ENCODE measurements at places on chromosomes 5 and 9.

GRCh38 chr5:172172912-172173563, 15.0 kb downstream of the STK10 start:
- no peak for DNase-seq

DNA sequence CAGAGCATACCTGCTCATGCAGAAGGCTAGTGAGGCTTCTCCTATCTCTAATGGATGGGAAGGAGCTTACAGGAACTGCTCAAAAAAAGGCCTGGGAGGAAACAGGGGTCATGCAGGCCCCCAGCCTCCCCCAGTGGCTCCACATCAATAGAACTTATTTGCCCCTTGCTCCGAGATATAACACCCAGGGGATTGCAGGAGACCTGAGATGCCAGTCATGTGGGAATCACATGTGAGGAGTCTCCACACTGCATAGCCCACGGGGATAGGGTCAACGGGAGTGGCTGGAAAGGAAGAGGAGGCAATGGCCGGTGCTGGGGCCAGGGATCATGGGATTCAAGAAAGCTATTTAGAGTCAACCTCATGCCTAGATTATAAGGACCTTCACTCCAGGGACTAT, 76.2 kb downstream of the NRG2 start:
- DNase-seq: no peak

- DNase-seq: peak; percentile 94
Observed at GRCh38 chr9:121074370-121075250, at the start of gene CNTRL. Gene CNTRL, plus strand, starts transcription at chr9:121074955. Its CDS starts 13,372 bp downstream, at chr9:121088327.

- no peak for DNase-seq
Observed at GRCh38 chr5:176736301-176736930, 73.9 kb upstream of the UNC5A start.

DNA sequence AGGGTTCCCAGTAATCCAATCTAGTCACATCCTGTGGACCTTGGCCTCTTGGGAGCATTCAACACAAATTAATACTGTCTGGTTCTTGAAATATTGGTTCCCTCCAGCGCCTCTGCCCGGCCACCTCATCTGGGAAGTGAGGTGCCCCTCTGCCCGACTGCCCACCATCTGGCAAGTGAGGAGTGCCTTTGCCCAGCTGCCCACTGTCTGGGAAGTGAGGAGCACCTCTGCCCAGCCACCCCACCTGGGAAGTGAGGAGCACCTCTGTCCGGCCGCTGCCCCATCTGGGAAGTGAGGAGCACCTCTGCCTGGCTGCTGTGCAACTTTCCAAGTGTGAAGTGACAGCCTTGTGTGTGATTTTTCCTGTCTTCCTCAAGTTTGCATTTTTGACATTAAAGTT, 42.7 kb upstream of the SMIM15 start:
- DNase-seq: no peak

DNA sequence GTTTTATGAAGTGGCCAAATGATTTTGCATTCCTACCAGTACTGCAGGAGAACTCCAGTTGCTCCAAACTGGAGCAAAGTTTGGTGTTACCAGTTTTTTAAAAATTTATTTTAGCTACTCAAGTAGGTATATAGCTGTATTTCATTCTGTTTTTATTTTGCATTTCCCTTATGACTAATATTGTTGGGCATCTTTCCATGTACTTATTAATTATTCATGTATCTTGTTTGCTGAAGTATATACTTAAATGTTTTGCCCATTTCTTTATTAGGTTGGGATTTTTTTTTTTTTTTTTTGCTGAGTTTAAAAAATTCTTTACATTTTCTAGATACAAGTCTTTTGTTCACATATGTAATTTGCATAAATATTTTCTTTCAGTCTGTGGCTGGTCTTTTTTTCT, 386.6 kb upstream of the DAB2 start:
- no peak for DNase-seq

DNA sequence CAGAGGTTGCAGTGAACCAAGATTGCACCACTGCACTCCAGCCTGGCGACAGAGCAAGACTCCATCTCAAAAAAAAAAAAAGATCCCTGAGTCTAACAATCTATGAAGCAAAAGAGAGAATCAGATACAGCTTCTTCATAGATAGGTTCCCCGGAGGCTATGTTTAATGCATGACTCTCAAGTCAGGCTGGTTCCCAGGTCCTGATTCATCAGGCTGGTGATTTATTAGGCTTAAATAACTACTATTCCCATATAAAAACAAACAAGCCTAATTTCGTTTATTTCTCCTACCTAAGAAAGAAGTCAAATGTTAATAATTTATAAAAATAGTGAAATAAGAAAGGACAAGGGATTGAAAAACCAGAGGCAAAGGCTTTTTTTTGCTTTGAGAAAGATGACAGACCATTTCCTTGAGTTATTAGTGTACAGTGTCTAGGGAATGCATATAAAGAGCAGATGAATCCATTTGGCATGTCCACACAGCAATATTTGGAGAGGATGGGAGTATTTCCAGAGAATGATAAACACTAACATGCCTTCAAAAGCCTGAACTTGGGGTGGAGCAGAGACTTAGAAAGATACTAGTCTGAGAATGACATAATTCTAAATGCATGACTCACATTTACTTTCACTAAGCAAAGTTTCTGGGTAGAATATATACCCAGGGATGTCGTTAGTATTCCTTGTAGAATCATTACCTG, 115.3 kb downstream of the NREP start:
- DNase-seq: no peak

DNA sequence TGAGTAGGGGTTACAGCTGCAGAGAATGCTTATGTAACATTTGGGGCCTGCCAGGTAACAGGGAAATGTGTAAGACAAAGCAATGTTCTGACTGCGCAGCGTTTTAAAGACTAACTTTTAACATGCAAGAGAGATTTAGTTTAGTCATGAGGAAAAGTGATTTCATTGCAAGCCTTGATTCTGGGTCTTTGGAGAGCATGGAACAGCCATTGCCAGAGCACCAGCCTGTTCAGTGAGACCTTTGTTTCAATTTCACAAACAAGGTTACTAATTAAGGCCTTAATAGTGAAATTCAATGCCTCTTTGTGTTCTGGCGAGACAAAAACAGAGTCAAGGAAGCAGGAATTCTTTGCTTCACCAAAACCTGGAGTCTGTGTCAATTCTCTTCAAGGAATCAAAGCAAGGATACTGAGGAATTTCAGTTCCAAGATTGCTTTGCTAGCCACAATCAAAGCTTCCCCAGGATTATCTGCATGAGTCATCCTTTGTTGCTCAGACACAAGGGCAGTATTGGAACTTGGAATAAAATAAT, 14.4 kb downstream of the CKMT2 start:
- DNase-seq: no peak

DNA sequence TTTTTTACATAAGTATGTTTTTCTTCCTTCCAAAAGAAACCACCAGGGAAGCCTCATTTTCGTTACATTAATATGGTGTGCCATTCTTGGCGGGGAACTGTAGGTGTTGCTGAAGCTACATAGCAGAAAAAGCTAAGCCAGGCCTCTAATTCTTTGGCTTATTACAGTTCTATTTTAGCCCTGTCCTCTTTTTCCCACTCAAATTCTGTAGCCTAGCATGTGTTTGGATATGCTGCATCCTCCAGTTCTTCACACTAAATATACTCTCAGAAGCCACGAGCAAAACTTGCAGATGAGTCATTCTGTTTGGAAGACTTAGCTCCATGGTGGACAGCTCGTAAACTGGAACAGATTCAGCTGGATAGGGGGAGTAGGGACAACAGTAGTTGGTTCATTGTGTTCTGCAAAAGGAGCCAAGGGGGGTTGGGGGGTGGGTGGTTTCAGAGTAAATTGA, 369.4 kb downstream of the TMEM161B start:
- no peak for DNase-seq

DNA sequence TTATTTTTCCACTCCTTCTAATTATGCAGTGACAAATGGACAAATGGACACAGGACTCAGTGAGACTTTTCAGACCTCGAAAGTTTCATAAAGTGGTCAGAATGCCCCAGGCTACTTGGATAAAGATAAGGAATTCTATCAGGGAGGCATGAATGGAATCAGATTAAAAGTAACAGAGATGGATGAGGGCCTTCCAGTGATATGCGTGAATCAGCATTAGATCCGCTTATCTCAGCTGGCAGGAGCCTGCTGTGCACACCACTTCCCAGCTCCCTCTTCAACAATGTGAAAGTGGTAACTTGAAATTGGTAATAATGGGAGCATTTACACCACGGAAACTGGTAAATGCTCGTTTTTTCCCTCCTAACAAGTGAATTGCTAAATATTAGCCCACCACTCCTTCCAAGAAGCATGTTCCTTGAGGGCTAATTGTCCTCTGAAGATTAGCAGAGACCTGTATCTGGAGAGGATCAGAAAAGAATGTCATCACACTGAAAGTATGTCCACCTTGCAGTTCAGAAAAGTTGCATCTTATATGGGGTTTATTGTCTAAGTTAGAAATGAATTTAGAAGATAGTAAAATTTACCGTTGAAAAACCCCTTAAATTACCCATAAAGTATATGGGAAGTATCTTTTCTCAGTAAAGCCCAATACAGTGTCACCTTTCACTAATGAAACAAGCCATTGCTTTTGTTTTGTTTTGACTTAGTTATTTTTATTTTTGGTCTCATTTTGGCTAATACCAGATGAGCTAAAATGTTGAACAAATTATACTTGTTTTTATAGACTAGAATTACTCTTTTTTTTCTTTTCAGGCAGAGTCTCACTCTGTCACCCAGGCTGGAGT, 125.3 kb downstream of the DPYSL3 start:
- no peak for DNase-seq

- DNase-seq: no peak
Observed at GRCh38 chr9:26637101-26637500, 255.5 kb downstream of the CAAP1 start.

DNA sequence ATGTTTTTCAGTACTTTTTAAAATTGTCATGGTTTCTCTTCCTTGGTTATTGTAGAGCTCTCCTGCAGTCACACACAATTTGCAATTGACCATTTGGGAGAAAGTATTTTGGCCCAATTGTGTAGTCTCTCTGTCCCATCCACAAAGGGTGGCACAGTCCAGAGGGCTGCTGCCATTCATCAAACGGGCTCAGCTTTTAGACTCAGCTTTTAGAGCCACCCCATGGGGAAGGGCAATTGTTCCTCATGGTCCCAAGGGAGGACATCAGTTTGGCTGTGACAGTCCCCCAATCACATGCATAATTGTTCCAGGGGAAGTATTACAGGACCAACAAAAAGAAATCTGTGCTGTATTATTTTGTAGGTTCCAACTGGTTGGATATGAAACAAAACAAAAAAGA, 207.6 kb downstream of the ZNF462 start:
- no peak for DNase-seq

DNA sequence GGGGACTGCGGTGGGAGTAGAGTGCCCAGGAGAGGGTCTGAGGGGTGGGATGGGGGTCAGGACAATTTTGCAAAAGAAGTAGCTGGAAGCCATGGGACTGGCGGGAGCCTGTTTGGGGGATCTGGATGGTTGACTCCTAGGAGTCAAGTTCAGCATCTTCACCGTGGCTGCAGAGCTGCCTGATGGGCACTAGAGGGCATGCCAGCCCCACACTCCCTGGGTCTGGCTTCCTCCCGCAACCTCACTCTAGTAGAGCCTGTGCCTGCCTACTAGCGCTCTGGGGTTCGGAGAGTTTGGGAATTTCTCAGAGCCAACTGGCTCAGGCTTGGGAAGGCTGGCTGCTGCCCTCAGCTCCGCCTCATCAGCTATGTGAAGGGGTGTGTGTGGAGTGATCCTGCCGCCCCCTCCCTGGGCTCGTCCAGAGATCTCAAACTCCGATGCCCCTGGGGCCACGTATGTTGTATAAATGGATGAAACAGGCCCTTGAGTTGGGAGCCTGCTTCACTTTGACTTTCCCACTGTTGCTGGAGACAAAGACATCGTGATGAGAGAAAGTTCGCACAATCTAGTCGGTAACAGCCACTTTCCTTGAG, 10.8 kb downstream of the TSPAN17 start:
- DNase-seq: peak; percentile 69

- DNase-seq: no peak
Observed at GRCh38 chr5:168530621-168531150, 1.6 kb downstream of the FBLL1 start.

- no peak for DNase-seq
Observed at GRCh38 chr5:138770977-138771376, 17.8 kb downstream of the CTNNA1 start.

GRCh38 chr9:129148463-129149204, 29.4 kb downstream of the IER5L start:
- no peak for DNase-seq

- DNase-seq: no peak
Observed at GRCh38 chr5:56515011-56515410, 281.9 kb upstream of the ANKRD55 start.

DNA sequence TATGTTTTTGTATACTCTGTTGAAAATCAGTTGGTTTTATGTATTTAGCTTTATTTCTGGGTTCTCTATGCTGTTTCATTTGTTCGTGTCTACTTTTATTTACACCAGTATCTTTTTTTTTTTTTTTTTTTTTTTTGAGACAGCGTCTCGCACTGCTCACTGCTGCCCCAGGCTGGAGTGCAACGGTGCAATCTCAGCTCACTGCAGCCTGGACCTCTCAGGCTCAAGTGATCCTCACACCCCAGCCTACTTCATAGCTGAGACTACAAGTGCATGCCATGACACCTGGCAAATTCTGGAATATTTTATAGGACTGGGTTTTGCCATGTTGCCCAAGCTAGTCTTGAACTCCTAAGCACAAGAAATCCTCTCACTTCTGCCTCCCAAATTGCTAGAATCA, 869.4 kb upstream of the CDH6 start:
- no peak for DNase-seq

GRCh38 chr5:3032513-3032912, 281.0 kb upstream of the IRX2 start:
- DNase-seq: no peak

DNA sequence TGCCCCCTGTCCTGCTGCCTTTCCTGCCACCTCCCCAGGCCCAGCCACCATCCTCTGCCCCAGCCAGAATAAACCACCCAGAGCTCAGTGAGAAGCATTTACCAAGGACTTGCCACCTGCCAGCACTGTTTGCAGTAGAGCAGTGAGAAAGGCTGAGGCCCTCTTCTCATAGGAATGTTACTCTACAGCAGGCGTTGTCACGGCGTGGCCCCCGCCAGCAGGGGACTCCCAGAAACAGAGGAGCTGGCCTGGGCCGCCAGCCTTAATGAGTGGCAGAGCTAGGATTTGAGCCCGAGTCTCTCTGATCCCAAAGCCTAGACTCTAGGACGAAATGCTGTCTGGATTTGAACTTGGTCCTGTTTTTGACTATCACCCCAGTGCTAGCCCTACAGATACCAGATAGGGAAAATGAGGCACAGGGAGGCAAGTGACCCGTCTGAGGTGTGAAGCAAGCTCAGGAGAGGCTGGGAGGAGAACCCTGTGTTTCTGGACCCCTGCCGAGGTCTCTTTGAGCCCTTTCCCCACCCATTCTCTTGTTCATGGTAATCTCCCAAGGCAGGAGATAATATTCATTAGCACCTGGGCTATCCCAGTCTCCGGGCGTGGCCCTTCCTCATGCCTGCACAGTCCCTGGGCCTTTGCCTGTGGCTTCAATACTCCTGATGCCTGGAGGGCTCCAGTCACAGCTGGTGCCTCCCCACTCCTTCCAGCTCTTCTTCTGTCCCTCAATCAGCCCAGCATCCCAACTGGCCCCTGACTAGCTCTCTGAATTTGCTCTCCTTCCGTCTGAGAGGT, 30.7 kb downstream of the HRH2 start:
- DNase-seq: no peak

- DNase-seq: no peak
Observed at GRCh38 chr9:93255994-93256877, 72.3 kb downstream of the WNK2 start.

Data from activated CD4-positive, alpha-beta T cell treated with anti-CD3 and anti-CD28 coated beads, Interleukin-2, Interleukin-4, amounts not matched to agents 100 ng/mL and 50 ng/mL, durations not matched to agents 16 hours and 8 hours (primary cell).